Fibroblast of upper back skin (primary cell): ENCODE measurements at places on chromosomes 3 and 15.

GRCh38 chr3:177828208-177828565 is 630.9 kb upstream of the TBL1XR1 start:
- no peak for DNase-seq

GRCh38 chr3:56157693-56158362 is 310.4 kb downstream of the ERC2 start:
- DNase-seq, result peak; percentile 32

GRCh38 chr3:106067711-106068110 is 198.9 kb upstream of the CBLB start:
- no peak for DNase-seq

GRCh38 chr3:123653221-123653682 is 68.4 kb upstream of the HACD2 start:
- DNase-seq, result peak; percentile 97

- peak; percentile 25 for DNase-seq
Measured at GRCh38 chr3:97658668-97659285, 105.8 kb upstream of the ARL6 start.

DNA sequence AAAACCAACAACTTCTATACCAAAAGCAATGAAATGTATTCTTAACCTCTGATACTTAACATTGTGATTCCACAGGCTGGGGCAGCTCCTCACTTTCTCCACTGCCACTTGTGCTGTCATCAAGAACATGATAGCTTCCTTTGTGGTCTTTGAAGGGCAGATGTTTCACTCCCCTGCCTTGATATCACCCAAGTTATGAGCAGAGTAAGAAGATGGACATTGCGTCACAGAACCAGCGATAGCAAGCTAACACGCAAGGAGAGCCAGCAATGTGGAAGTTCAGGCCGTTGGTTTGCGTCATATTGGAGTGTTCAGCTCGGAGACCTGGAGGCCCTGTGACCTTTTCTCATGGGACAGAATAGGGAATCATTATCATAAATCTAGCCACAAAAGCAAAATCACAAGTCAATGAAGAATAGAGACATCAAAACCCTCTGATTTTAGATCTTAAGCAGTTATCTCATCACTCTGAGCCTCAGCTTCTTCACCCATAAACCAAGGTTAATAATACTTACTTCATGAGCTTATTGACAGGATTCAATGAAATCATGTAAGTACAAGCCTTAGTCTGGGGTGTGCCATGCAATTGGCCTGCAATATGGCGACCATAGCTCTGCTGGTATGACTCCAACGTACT is 183.8 kb upstream of the THBS1 start:
- DNase-seq, result no peak

GRCh38 chr3:94226078-94226477 is 163.2 kb downstream of the NSUN3 start:
- peak; percentile 83 for DNase-seq

- DNase-seq, result peak; percentile 34
Measured at GRCh38 chr15:58510715-58511598, 79.2 kb downstream of the LIPC start.

GRCh38 chr3:12308517-12308916 is 19.6 kb downstream of the PPARG start:
- peak; percentile 94 for DNase-seq

GRCh38 chr15:62807539-62808130 is 234.9 kb upstream of the TPM1 start:
- no peak for DNase-seq

DNA sequence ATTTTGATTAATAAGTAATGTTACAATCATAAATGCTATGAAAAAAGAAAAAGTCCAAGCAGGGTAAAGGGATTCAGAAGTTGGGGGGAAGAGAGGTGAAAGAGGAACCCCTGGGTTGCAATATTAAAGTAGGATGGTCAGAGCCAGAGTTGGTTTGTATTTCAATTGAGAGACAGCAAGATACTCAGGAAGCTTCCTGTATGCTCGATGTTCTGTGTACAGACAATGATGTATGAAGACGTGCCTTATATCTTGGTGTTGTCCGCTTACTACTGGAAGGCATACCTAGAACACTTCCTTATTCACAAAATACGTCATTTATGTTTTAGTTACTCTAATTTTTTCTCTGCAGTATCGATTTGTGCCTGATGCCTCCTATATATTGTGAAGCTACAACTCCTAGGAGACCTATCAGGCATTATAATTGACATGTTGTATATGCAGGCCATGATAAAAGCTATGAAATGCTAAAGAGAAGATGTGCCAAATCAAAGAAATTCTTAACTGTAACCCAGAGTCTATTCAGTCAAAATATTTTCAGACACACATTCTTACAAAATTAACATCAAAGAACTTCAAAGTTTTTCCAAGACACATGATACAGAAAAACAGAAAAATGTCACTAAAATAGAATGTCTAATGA is 87.5 kb downstream of the TBL1XR1 start:
- no peak for DNase-seq

DNA sequence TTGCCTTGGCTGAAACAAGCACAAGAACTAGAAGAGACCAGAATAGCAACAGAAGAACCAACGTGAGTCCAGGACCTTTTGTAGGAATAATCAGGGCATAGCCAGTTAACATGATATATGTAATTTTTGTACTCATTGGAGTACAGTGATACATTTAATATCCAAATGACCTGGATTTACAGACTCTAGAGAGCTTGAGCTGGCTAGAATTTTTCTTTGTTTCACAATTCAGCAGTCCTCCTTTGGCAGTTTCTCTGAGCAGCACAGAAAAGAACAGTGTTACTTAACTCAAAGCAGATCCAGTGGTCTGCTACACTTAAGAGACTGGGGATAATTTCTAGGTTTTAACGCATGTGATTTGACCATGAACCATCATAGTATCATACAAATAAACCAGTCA is 245.7 kb downstream of the ADAMTSL3 start:
- DNase-seq, result no peak

DNA sequence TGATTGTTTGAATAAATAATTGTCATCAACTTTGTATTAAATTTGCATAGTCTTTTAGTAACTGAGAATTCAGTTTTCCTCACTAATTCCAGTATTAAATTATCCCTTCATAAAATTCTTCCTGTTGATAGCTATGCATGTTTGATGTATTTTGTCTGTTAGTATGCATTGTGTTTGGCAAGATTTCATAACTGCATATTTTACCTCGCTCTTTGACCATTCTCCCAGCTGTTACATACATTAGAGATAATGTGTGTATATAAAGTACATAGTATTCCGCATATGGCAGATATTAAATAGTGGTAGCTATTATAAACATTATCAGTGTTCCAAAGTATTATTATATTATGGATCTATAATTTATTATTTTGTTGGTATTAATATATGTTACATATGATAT is 10.6 kb upstream of the NFKBIZ start:
- DNase-seq, result peak; percentile 65

- DNase-seq, result no peak
Measured at GRCh38 chr3:98483626-98484025, 13.9 kb upstream of the OR5K2 start.

DNA sequence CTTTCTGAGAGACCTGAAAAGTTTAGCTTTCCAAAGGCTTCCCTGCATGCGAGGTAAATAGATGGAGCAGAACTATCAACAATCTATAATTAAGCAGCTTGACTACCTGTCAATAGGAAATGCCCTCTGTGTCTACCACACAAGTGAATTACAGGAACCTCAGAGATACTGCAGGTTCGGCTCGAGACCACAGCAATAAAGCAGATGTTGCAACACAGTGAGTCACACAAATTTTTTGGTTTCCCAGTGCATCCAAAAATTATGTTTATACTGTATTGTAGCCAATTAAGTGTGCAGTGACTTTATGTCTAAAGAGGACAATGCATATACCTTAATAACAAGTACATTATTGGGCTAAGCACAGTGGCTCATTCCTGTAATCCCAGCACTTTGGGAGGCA is 252.0 kb downstream of the UBE2E2 start:
- DNase-seq, result peak; percentile 90

DNA sequence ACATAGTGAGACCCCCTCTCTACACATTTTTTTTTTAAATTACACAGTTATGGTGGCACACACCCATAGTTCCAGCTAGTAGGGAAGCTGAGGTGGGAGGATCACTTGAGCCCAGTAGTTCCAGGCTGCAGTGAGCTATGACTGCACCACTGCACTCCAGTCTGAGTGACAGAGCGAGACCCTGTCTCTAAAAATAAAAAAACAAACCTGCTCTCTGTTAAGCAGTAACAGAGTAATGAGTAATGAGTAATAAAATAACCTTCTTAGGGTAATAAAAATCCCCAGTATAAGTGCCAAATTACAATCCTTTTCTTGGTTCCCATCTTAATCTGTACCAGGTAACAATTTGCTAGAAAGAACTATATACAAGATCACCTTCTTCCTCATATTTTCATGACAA is 65.9 kb upstream of the PLXND1 start:
- no peak for DNase-seq

GRCh38 chr3:66665021-66665695 is 164.3 kb upstream of the LRIG1 start:
- no peak for DNase-seq

DNA sequence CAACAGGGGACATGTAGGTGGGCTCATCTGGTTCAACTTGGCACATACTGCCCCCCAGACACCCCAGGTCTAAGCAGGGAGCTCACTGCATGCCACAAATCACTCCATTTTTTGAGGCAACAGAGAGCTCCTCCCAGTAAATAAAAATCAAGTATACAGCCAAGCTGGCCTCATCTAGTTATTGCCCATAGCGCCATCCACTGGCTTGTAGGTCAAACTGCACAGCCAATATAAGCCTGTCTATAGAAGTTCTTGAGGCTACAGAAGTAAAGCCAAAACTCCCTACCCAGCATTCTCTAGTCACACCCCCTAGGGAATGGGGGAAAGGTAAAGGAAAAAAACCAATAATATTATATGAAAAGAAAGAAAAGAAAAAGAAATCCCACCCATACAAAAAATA is 453.7 kb downstream of the ZNF385D start:
- no peak for DNase-seq

- no peak for DNase-seq
Measured at GRCh38 chr3:61662861-61663260, 101.5 kb downstream of the PTPRG start.
